ENCODE measurements at places on chromosomes 4 and X.

GRCh38 chrX:11533199-11533651 is 132.5 kb downstream of the ARHGAP6 start:
- DNase-seq, result peak; percentile 73

- peak; percentile 49 for DNase-seq
These were observed 47.5 kb upstream of the GALNT7 start for GRCh38 chr4:173121076-173121561.

- no peak for DNase-seq
These were observed 1.4 kb downstream of the LSM6 start for GRCh38 chr4:146176891-146177290.

GRCh38 chrX:138858951-138859350 is 147.4 kb upstream of the FGF13 start:
- peak; percentile 77 for DNase-seq

- no peak for DNase-seq
These were observed 435.5 kb downstream of the DTHD1 start for GRCh38 chr4:36716874-36717273.

DNA sequence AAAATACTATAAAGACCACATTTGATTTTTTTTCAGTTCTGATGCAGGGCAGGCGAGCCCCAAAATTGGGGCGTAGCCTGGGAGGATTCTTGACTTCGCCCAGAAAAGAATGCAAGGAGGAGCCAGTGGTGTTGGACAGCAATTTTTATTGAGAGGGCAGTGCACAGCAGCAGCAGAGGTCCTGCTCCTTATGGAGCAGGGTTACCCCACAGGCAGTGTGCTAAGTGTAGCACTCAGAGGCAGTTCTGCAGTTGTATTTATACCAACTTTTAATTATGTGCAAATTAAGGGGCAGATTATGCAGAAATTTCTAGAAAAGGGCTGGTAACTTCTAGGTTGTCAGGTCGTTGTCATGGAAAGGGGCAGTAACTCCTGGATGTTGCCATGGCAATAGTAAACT is 69.9 kb downstream of the GASK1B start:
- no peak for DNase-seq

GRCh38 chr4:2304321-2304876 is 42.5 kb upstream of the MXD4 start:
- DNase-seq, result no peak

GRCh38 chrX:134246282-134246681 is 9.3 kb downstream of the CCDC160 start:
- no peak for DNase-seq

- DNase-seq, result no peak
These were observed 984.4 kb downstream of the CCSER1 start for GRCh38 chr4:91111556-91111955.

- DNase-seq, result no peak
These were observed 85.7 kb downstream of the CRLF2 start for GRCh38 chrX:1126738-1127137.

DNA sequence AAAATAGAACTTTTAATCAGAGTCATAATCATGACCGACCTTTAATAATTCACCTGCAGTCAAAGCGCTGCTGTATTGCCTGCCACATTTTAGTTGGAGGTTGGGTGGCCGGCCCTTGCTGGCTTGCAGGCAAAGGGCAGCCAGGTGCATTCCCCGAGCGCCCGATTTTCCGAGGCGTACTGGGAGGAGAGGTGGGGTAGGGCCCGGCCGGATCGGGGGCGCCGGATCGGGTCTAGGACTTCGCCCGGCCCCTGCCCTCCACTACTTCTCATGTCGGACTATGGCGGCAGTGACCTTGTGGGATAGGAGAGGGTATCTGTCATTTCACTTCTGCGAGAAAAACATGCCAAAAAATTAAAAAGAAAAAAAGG is 2.5 kb upstream of the RS1 start:
- no peak for DNase-seq

- DNase-seq, result no peak
These were observed 9.4 kb upstream of the AP1S2 start for GRCh38 chrX:15864023-15864422.

DNA sequence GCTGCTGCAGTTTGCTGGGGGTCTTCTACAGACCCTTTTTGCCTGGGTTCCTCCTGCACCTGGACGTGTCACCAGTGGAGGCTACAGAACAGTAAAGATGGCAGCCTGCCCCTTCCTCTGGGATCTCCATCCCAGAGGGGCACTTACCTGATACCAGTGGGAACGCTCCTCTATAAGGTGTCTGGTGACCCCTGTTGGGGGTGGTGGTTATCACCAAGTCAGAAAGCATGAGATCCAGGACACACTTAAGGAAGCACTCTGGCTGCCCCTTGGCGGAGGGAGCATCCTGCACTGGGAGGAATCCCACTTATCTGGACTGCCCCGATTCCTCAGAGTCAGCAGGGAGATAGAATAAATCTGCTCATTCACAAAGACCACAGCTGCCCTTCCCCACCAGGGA is 218.9 kb upstream of the GALNTL6 start:
- DNase-seq, result no peak

DNA sequence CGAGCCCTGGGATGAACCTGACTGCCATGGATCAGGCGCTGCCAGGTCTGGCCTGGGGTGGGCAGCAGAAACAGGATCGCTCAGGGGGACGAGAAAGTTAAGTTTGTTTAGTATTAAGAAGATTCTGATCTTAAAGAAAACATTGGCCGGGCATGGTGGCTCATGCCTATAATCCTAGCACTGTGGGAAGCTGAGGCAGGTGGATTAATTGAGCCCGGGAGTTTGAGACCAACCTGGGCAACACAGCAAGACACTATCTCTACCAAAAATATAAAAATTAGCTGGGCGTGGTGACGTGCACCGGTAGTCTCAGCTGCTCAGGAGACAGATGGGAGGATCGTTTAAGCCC is 696 bp upstream of the FLNA start:
- DNase-seq, result no peak

DNA sequence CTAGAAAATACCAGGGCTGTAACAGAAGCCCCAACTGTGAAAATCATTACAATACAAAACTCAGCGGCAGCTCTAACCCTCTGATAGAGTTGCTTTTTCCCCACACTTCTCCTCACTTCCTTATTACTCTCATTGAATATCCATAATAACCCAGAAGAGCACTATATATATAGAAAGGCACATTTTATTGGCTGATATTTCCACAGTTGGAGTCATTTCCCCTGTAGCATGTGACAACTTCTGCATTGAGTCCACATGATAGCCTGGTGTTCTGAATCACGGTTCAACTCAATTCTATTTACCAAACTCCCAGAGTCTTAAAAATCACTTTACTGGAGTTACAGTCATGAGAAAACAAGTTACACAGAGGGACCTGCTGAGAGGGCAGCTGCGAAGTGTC is 46.6 kb upstream of the NWD2 start:
- no peak for DNase-seq

DNA sequence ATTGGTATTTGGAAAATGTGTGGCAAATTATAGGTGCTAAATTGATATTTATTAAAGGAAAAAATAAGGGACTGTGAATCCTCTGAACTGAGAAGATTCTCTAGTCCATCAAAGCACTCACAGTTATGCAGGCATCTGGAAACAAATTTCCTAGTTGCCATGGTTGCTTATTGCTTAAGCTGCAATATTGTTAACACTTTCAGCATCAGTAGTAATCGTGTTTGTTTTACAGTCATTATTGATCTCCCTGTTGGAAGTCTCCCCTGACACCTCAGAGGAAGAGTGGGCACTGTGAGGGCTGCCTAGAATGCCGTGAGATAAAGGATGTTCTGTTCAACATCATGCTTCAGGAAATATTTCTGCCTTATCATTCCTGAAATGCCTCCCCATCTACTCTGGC is 2004.3 kb upstream of the ADGRL3 start:
- DNase-seq, result no peak

GRCh38 chr4:118282692-118283091 is 70.1 kb downstream of the PRSS12 start:
- no peak for DNase-seq

GRCh38 chr4:74539044-74539790 is 94.3 kb downstream of the AREG start:
- DNase-seq, result no peak

DNA sequence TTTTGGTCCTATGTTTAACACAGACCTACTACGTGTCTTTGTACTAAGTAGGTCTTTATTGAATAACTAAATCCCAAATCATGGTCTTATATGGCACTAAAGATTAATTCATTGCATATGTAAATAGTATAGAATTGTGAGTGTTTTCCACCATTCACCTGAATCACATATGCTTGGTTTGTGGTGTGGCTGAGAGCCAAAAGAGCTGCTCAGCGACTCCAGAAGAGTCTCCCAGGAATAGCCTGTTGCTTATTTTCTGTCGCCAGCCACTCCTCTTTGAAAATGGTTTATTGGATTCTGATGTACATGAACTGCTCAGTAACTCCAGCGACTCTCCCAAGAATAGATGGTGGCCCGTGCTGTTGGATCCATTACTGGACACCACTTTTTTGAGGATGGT is 184.5 kb downstream of the CLCN4 start:
- DNase-seq, result no peak

GRCh38 chr4:94947681-94948108 is 189.9 kb downstream of the BMPR1B start:
- DNase-seq, result no peak

- DNase-seq, result no peak
These were observed 20.9 kb upstream of the NDNF start for GRCh38 chr4:121093261-121093660.

GRCh38 chr4:56648021-56648823 is 32.9 kb downstream of the HOPX start:
- DNase-seq, result peak; percentile 33

- DNase-seq, result no peak
These were observed 41.1 kb upstream of the DCAF8L1 start for GRCh38 chrX:28022371-28022770.

GRCh38 chr4:133799717-133800315 is 401.8 kb downstream of the PABPC4L start:
- peak; percentile 23 for DNase-seq

DNA sequence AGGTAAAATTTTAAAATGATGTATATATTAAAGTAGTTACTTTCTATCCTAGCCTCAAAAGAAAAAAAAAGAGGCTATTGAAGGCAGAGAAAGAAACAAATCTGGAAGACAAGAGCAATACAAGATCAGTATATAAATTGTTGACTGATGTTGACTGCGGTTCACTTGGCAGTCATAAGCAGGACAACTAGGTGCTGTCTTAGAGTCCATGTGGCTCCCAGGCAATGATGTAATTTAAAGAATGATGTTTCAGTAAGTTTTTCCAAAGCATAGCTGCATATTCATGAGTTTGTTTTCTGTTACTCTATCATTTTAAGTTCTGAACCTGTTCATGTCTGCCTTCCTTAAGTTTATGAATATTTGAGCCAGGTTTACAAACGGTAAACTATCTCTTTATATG is 630.2 kb downstream of the FAT4 start:
- DNase-seq, result no peak

GRCh38 chrX:96703379-96703778 is 18.7 kb downstream of the DIAPH2 start:
- no peak for DNase-seq

- no peak for DNase-seq
These were observed 83.4 kb downstream of the PHKA2 start for GRCh38 chrX:18900401-18900976.

All from fibroblast of skin of back (primary cell).